Uterus (tissue), 4 donors: ENCODE measurements at places on chromosomes 1 and 21. TPM values are rescaled to one million over a fixed set of nuclear protein-coding genes. Genes with fewer than 3 reads are reported as not detected.

Gene NCF2
- total RNA-seq, result 4.0 TPM

Gene GREM2
- total RNA-seq, result 2.1 TPM

Gene GNAI3
- 2.3 TPM for total RNA-seq

Gene VSIG8
- not detected for total RNA-seq

DNA sequence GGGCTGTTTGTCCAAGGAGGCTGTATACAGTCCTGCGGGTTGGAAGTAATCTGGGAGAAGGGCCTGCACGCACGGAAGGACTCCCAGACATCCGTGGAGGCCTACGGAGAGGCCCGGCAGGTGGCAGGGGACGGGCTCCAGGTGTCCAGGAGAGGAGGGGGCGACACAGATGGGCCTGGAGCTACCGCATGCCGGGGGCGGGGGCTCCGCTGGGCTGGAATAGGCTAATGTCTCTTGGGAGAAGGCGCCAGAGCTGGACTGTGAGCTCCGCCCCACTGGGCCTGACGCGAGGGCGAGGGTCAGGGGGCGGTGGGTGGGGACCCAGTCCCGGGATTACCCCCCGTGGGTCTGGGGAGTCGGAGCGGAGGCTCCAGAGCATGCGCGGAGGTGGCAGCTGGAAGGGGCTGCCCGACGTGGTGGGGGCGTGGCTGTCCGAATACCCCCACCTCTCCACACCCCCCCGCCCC lies 659 bp downstream of the AGO1 start:
- H3K27ac ChIP-seq, result peak overlapping the region; percentile 86
- H3K4me1 ChIP-seq, result no peaks in the 10 kb centered on the region
- no peaks in the 10 kb centered on the region for H3K27me3 ChIP-seq
- peak overlapping the region; percentile 93 for H3K4me3 ChIP-seq
- DNase-seq, result peak; percentile 62

GRCh38 chr1:5865774-5866173 lies 126.5 kb downstream of the NPHP4 start:
- H3K27me3 ChIP-seq, result no peaks in the 10 kb centered on the region
- H3K36me3 ChIP-seq, result no peaks in the 10 kb centered on the region
- H3K27ac ChIP-seq, result no peak overlapping the region
- no peak overlapping the region for H3K4me3 ChIP-seq
- DNase-seq, result no peak
- no peaks in the 10 kb centered on the region for H3K4me1 ChIP-seq

GRCh38 chr1:14253676-14254075 lies 344.8 kb upstream of the KAZN start:
- H3K27me3 ChIP-seq, result no peaks in the 10 kb centered on the region
- no peak overlapping the region for H3K27ac ChIP-seq
- H3K4me3 ChIP-seq, result no peak overlapping the region

GRCh38 chr21:46056450-46056903 lies 41.4 kb upstream of the COL6A2 start:
- no peaks in the 10 kb centered on the region for H3K36me3 ChIP-seq
- H3K27ac ChIP-seq, result peak overlapping the region; percentile 99
- DNase-seq, result peak; percentile 97
- no peaks in the 10 kb centered on the region for H3K27me3 ChIP-seq

GRCh38 chr21:41612674-41613532 lies 104.9 kb upstream of the TMPRSS2 start:
- no peak overlapping the region for H3K4me3 ChIP-seq
- peak; percentile 54 for DNase-seq
- no peaks in the 10 kb centered on the region for H3K4me1 ChIP-seq
- H3K36me3 ChIP-seq, result no peaks in the 10 kb centered on the region
- no peaks in the 10 kb centered on the region for H3K27me3 ChIP-seq

DNA sequence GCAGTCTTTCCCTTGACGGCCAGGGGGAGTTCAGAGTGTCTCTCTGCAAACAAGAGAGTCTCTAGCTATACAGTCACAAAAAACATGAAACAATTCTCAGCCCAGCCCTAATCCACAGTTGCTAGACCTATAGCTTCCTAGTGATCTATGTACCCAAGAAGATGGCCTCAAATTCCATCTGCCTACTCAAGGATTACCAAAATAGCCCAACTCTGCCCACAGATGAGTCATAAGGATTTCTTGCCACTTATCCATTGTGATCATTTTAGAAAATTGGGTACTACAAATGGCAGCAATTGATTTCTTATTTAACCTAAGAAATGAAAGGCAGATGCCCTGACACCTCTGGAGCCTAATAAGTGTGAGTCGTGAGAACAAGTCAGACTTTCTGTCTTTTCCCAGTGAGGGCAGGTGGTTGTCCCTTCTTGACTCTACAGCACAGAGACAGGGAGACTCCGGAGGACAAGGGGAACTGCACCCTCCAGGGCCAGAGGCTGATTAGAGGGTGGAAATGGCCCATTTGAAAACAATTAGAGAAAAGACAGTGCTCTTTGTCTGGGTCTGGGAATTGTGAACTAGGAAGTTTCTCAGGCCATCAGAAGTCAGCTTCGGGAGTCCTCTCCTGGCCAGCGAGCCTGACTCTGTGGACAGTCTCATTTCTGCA lies 65.4 kb downstream of the ABCA4 start:
- no peaks in the 10 kb centered on the region for H3K4me1 ChIP-seq
- no peaks in the 10 kb centered on the region for H3K36me3 ChIP-seq
- H3K27ac ChIP-seq, result no peak overlapping the region

GRCh38 chr21:15252431-15252830 lies 187.6 kb upstream of the NRIP1 start:
- DNase-seq, result no peak
- no peaks in the 10 kb centered on the region for H3K27me3 ChIP-seq
- H3K36me3 ChIP-seq, result no peaks in the 10 kb centered on the region
- no peaks in the 10 kb centered on the region for H3K4me1 ChIP-seq
- H3K4me3 ChIP-seq, result no peak overlapping the region

GRCh38 chr1:164967300-164967699 lies 389.2 kb downstream of the LMX1A start:
- H3K27me3 ChIP-seq, result no peaks in the 10 kb centered on the region
- DNase-seq, result no peak
- H3K27ac ChIP-seq, result no peak overlapping the region
- no peak overlapping the region for H3K4me3 ChIP-seq
